ENCODE measurements at places on chromosomes 13 and 19.

DNA sequence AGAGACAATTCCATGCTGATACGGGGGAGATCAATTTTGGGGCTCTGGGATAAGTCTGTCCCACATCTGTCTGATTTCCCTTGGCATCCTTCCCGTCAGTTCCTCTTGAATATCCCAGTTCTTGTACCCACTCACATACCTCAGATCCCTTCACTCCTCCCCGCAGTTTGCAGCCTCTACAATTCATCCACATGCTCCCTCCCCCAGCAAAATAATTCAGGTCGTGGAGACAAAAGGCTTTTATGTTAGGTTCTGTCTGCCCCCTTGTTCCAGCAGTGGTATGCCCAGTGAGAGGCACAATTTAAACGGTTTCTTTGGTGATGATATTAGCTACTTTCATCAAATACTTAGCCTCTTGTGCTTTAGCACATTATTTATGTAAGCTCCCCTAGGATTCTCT is 9.6 kb downstream of the RPS16 start:
- DNase-seq = no peak

GRCh38 chr13:94351292-94351990 is 128.0 kb downstream of the DCT start:
- no peak for DNase-seq

GRCh38 chr13:76638181-76638580 is 248.0 kb downstream of the KCTD12 start:
- no peak for DNase-seq

- no peak for DNase-seq
Observed at GRCh38 chr19:44694184-44694579, 4.8 kb upstream of the CEACAM16 start.

DNA sequence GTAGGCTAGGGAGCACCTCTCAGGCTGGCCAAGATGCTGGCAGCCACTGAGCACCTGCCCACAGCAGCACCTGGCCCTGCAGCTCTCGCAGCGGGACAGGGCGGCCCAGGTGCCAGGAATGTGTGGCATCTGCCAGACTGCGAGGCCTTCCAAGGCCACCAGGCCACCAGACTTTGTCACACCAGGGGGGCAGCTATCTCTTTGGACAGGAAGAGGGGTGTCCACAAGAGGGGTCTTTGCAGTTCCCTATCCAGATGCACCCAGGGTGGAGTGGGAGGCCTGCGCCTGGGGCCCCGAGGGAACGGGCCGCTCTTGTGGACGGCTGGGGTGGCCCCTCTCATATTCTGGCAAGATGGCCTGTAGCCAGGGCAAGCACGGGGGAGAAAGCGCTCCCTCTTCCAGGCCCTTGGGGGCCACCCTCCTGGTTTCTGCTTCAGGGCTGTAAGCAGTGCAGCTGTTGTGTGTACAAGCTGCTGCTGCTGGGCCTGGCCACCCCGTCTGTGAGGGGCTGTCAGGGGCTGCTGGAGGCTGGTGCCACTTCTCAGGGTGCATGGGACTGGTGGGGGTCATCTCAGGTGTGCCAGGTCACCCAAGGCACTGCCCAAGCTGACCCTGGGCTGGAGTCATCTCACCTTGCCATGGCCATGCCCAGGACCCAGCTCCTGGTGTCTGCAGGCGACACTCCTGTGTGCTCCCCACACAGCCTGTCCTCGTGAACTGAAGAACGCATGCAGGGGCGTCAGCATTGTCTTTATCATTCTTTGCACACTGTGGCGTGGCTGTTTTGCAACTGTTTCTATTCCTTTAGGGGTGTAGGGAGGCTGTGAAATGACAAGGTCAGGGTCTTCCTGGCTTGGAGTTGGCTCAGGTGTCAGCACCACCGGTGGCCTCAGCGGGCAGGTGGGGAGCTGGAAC is 1.8 kb downstream of the TEX29 start:
- DNase-seq = no peak

DNA sequence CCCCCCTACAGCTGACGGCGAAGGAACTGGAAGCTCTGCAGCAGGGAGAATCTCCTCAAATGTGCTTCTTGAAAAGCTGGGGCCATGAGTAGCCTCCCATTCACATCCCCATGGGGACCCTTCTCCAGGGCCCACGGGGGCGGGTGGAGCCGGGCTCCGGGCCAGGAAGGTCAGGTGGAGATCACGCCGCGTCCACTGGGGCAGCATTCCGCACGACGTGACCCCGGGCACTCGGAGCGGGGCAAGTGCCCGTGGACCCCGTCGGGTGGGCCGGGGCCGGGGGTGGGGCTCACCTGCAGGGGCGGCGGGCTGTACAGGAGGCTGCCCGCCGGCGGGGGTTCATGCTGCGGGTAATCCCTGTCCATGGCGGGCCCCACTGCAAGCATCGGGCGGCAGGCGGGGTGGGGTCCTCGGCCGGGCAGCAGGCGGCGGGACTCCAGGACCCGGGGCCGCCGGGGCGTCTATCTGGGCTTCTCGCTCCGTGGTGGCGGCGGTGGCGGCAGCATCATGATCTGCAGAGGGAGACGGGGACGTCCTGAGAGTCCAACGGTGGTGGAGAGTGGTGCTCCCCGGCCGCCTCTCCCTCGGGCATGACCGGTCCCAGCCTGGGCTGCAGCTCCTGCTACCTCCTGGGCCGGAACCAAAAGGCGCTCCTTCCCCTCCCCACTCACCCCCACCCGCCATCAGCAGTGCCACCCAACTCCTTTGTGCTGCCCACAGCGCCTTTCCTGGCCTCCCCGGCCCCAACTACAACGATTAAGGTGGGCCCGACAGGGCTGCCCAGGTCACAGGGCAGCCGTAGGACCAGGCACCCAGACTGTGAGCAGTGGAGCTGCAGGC is 20.0 kb downstream of the SBNO2 start:
- no peak for DNase-seq

- no peak for DNase-seq
Observed at GRCh38 chr13:97019236-97019635, 25.0 kb upstream of the OXGR1 start.

DNA sequence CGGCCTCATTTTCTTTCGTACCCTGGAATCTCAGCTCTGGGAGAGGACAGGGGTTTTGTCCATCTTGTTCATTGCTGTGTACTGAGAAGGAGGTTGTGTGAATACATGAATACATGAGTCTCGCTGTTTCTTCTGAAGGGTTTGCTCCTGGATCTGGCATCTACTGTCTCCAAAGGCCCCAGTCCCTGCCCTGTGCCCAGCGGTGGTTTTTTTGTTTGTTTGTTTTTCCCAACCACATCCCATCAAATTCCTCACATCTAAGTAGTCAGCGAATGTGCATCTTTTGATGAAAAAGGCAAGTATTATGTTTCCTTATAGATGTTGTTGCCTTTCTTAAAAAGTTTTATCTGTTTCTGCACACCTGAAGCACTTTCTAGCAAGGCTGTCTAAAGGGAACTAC is 12.5 kb downstream of the DCAF15 start:
- DNase-seq = no peak

- DNase-seq = no peak
Observed at GRCh38 chr19:51142119-51142518, at the start of gene SIGLEC7. Gene SIGLEC7, plus strand, starts transcription at chr19:51142301. Its CDS starts 69 bp downstream, at chr19:51142370.

DNA sequence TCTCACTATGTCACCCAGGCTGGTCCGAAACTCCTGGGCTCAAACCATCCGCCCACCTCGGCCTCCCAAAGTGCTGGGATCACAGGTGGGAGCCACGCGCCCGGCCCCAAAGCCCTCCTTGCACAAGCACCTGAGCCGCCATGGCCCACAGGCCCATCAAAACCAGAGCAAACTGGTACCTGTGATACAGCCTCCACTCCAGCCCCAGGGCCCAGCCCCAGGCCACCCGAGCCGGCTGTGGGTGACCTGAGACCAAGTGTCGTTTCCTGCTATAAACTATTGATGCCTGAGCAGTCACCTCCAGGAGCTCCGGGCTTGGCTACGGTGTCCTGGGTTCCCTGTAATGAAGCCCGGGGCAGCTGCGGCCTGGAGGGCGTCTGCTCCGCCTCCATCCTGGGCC is 9.7 kb upstream of the PTBP1 start:
- no peak for DNase-seq

GRCh38 chr13:21736926-21737325 is 66.1 kb downstream of the FGF9 start:
- DNase-seq = no peak

GRCh38 chr13:36357692-36358091 is 11.5 kb upstream of the SPART start:
- no peak for DNase-seq

GRCh38 chr13:40069173-40070044 is 413.9 kb downstream of the COG6 start:
- peak; percentile 56 for DNase-seq

DNA sequence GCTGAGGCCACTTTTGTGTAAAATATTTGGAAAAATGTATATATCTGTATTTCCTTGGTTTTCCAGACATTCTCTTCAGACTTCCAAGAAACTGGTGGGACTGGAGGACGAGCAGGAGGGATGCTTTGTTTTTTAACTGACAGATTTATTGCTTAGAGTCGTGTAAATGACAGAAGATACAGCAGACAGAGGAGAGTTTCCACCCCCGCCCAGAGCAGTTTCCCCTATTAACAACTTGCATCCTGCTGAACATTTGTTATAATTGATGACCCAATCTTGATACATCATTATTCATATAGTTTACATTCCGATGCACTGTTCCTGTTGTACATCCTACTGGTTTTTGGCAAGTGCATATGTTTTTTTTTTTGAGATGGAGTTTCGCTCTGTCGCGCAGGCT is 7.1 kb upstream of the DOCK6 start:
- DNase-seq = no peak

GRCh38 chr13:31835932-31836331 is 96.6 kb downstream of the RXFP2 start:
- DNase-seq = no peak

DNA sequence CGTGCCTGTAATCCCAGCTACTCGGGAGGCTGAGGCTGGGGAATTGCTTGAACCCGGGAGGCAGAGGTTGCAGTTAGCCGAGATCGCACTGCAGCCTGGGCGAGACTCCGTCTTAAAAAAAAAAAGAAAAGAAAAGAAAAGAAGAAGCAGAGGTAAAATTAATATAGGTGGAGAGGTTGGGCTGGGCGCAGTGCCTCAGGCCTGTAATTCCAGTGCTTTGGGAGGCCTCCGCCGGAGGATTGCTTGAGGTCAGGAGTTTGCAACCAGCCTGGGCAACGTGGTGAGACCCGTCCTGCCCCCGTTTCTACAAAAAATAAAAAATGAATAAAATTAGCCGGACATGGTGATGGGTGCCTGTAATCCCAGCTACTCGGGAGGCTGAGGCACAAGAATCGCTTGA is 912 bp upstream of the TUBA3C start:
- no peak for DNase-seq
